ENCODE measurements at places on chromosomes 7 and 10.

- DNase-seq: no peak
Observed at GRCh38 chr7:46774515-46774914, 807.4 kb downstream of the TNS3 start.

DNA sequence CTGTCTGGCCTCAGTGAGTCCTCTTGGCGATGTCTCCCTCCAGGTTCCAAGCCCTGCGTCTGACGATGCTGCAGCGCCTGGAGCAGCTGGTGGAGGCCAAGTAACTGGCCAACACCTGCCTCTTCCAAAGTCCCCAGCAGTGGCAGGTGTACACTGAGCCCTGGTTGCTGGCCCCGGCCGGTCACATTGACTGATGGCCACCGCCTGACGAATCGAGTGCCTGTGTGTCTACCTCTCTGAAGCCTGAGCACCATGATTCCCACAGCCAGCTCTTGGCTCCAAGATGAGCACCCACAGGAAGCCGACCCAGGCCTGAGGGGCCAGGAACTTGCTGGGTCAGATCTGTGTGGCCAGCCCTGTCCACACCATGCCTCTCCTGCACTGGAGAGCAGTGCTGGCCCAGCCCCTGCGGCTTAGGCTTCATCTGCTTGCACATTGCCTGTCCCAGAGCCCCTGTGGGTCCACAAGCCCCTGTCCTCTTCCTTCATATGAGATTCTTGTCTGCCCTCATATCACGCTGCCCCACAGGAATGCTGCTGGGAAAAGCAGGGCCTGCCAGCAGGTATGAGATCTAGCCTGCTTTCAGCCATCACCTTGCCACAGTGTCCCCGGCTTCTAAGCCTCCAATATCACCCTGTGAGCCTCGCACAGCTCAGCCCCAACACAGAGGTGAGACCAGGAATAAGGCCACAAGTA is 7.3 kb upstream of the ZNF22 start:
- DNase-seq: no peak

- DNase-seq: no peak
Observed at GRCh38 chr7:33720870-33721269, 184.5 kb upstream of the BMPER start.

- no peak for DNase-seq
Observed at GRCh38 chr10:132704008-132704814, 81.7 kb downstream of the NKX6-2 start.

GRCh38 chr7:11252011-11252607 is 278.4 kb downstream of the PHF14 start:
- DNase-seq: no peak

DNA sequence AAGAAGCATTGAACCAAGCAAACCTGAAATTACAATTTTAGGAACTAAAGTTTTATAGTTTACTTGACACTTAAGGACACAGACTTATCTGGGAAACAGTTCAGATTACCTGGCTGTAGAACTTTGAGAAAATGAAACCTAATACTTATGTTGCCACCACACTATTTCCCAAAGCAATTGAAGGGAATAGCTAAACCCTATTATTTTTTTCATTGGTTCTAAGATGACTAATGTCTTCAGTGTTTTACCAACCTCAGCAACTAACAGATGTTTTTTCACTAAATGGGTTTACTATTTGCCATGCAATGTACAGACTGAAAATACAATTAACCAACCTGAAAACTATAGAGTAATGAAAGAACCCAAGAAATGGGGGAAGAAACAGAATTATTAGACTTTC is 689.6 kb downstream of the SORCS1 start:
- DNase-seq: no peak

DNA sequence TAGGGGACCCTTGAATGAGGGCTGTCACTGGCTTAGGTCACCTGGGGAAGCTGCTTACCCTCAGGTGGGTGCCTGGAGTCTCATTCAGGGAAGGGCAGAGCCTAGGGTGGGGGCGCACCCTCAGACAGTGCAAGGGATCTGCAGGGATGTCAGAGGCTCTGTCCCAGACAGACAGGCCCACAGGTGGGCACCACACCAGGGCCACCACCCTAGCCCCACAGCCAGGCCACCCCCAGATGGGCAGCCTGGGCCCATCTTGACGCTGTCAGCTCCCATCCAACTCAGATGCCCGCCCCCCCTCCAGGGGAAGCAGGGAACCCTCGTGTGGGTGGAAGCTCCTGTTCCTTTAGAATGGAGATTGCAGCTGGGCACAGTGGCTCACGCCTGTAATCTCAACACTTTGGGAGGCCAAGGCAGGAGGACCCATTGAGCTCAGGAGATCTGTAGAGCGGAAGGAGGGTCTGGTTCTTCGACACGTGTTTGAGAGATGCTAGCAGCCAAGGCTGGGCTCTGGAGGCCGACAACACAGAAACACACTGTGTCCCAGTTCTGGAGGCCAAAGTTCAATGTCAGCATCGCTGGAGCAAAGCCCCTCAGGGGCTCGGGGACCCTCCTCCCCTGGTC is 58.5 kb upstream of the DNAJB6 start:
- DNase-seq: no peak

- no peak for DNase-seq
Observed at GRCh38 chr7:38274486-38274885, 1.1 kb upstream of the TARP start.

- DNase-seq: no peak
Observed at GRCh38 chr10:5896208-5897052, 6.4 kb downstream of the FBH1 start.

DNA sequence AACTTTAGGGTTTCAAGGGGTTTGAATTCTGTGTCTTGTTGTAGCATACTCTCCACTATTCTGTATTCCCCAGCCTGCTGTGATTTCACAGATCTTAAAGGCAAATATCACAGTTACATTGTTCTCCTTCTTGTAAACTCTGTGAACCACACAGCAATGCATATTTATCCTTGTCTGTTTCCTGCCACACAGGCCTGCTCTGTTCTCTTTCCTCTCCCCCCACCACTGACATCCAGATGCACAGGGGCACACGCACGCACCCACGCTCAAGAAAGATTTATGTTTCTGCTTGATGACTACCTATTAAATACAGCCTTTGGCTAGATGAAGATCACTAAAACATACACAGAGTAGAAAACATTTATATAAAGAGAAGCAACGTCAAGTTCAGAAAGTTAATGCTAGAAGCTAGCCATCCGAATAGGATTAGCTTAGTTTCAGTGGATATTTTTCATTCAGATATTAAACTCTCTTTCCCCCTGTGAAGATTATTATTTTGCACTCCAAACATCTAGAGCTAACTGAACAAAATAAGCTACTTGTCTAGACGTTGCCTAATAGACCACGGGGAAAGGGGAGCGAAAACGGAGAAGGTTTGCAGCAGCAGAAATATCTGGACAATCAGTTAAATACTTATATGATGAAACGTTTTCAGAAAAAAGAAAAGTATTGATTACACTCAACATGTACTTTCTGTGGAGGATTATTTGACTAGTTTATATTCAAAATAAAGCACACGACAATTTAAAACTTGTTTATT is 193.1 kb upstream of the SEMA3C start:
- no peak for DNase-seq

GRCh38 chr7:133135451-133135850 is 53.6 kb upstream of the CHCHD3 start:
- DNase-seq: no peak

- no peak for DNase-seq
Observed at GRCh38 chr7:78635026-78635793, 818.3 kb downstream of the MAGI2 start.

GRCh38 chr10:60549686-60550085 is 160.0 kb upstream of the ANK3 start:
- no peak for DNase-seq

- DNase-seq: no peak
Observed at GRCh38 chr7:74501298-74501697, 47.6 kb downstream of the GTF2IRD1 start.

DNA sequence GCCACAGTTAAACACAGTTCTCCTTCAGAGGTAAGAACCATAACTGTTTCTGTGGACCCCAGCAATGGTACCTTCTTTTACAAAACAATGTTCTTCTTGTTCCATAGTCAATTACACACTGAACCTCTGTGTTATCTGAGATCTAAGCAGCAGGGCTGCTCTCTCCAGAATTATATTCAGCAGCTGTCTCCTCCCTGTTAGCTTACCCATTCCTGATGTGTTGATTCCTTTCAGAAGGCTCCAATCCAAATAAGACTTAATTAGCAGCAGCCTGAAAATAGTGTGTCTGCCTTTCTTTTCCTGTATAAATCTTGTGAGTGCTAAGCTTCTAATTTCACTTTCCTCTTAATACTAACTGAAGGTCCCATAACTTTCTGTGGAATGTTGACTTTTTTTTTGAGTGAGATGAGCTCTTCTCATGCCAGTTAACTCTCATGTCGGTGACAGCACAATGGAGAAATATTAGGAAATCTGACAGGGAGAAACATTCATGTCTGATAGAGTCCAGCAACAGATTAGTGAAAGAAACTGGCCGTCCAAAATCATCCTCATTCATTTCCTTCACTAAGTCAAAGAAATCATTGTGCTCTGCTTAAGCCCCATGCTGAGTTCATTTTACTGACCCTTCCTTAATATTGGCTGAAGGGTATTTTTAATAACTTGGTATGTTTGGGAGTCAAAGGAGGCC is 226.5 kb downstream of the PRKG1 start:
- DNase-seq: no peak

GRCh38 chr10:13592306-13592705 is 5.5 kb downstream of the PRPF18 start:
- DNase-seq: no peak

DNA sequence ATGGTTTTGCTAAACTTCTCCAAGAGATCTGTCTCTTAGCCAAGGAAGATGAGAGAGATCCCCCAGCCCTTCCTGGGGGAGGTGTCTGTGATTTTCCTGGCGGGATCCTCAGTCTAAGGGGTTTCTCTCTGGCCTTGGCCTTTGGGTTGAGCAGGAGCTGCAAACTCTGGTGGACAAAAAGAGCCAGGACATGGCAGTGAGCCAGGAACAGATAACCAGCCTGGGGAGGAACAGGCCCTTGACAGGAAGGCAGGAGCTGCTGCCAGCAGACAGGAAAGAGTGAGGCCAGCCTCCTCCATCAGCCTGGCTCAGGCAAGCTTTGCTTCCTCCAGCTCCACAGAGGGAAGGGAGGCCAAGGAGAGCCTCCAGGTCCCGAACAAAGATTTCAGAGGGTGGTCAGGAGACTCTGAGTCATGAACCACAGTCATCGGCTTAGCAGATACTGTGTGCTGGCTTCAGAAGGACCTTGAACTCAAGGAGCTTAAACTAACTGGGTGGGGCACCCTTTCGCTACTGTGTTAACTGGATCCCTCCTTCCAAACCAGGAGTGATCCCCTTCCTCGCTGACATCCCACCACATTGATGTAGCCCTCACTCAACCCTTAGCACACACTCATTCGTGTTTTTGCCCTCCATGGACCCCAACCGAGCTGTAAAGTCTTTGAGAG is 34.7 kb downstream of the DDIT4 start:
- DNase-seq: no peak

GRCh38 chr7:101814991-101815825 is 2.2 kb upstream of the CUX1 start:
- DNase-seq: peak; percentile 54

- no peak for DNase-seq
Observed at GRCh38 chr7:18553605-18554003, 58.1 kb downstream of the HDAC9 start.

- no peak for DNase-seq
Observed at GRCh38 chr7:150781961-150782360, 18.2 kb downstream of the TMEM176B start.

DNA sequence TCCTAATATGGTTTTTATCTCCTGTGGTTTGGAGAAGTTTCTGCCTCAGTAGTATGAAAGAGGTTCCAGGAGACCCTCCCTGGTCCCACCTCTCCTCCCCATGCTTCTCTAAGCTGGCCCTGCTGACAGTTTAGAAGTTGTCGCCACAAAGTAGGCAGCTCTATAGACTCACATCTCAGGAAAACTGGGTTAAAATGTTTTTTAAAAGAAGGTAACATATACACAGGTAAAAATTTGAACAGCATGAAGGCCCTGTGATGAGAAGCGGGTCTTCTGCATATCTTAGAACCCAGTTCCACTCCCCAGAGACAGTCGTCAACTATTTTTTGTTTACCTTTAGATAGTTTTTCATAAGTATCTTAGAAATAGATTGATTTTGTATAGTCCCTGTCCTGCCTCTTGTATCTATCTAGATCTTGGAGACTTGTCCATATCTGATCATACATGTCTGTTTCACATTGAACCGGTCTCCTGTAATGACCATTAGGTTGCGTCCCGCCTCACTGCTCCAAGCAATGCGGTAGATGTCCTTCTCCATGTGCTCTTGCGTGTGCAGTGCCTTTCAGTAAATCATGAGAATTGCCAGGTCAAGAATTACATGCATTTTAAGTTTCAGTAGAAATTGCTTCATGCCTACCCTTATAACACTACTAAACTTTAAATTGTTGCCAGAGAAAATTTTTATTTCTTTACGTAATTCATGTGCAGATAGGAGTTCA is 2.2 kb downstream of the DUSP5 start:
- DNase-seq: no peak

Data from activated CD4-positive, alpha-beta T cell treated with anti-CD3 and anti-CD28 coated beads, Interleukin-2, amount 50 U/mL, for 4 hours (primary cell).